Panc1 (cell line): ENCODE measurements at places on chromosomes 3 and 15. TPM values are rescaled to one million over a fixed set of nuclear protein-coding genes. Genes with fewer than 3 reads are reported as not detected.

PLS1 gene
- 36.1 TPM for total RNA-seq

CCDC33 gene
- not detected for total RNA-seq

SOX14 gene
- total RNA-seq, result not detected

DNAH1 gene
- total RNA-seq, result 2.4 TPM

MORC1 gene
- total RNA-seq, result not detected

ZNF654 gene
- 10.0 TPM for total RNA-seq

BUB1B gene
- total RNA-seq, result 67.8 TPM

KCNMB2 gene
- not detected for total RNA-seq

SLC51A gene
- not detected for total RNA-seq

PP2D1 gene
- total RNA-seq, result not detected

STARD5 gene
- 2.9 TPM for total RNA-seq

DUOXA2 gene
- total RNA-seq, result not detected

EPHB1 gene
- total RNA-seq, result 0.46 TPM

CKMT1A gene
- 4.6 TPM for total RNA-seq

ANKDD1A gene
- 6.8 TPM for total RNA-seq

PDCD6IP gene
- 205 TPM for total RNA-seq

KCNMB3 gene
- total RNA-seq, result 5.8 TPM

MYO1E gene
- total RNA-seq, result 161 TPM

SETMAR gene
- 9.6 TPM for total RNA-seq

SNX4 gene
- total RNA-seq, result 34.3 TPM

KBTBD13 gene
- not detected for total RNA-seq
